ENCODE measurements at places on chromosomes 11 and 22.

DNA sequence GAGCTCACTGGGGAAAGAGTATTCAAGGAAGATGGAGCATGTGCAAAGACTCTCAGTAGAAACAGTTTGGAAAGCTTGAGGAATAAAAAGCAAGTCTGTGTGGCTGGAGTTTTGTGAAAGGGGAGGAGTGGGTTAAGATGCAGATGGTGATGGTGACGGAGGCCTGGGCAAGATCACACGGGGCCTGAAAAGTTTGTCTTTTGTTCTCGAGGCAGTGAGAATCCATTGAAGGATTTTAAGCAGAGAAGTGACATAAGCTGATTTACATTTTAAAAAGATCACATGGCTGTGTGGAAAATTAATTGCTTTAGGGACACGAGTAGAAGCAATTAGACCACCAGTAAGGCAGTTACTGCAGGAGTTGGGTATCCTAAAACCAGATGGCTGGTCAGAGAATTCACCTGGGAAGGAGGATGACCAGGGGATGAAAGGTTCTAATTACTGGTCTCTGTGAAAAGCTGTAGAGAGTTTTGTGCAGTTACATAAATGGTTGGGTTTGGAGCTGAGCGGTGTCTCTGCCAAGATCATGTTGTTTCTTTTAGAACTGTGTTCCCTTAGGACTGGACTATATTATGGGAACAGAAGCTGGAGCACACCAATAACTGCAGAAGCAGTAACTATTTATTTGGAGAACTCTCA, 7.1 kb downstream of the RRP8 start:
- DNase-seq: no peak

DNA sequence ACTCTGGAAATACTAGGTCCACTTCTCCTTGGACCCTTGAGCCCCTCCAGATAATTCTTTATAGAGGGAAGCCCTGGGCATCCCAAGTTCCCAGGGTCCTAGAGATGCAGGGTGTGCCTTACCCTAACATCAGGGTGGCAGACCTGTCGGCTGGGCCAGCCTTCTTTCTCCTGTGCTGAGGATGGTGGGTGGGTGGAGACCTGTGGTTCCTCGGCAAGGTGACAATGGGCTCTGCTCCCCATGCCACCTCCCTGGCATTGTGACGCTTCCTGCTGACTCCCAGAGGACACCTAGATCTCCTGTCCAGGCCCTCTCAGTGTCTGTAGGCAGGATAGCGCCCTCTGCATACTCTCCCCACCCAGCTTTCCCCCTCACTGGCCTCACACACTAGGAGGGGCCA, 3.8 kb upstream of the DERL3 start:
- DNase-seq: no peak

DNA sequence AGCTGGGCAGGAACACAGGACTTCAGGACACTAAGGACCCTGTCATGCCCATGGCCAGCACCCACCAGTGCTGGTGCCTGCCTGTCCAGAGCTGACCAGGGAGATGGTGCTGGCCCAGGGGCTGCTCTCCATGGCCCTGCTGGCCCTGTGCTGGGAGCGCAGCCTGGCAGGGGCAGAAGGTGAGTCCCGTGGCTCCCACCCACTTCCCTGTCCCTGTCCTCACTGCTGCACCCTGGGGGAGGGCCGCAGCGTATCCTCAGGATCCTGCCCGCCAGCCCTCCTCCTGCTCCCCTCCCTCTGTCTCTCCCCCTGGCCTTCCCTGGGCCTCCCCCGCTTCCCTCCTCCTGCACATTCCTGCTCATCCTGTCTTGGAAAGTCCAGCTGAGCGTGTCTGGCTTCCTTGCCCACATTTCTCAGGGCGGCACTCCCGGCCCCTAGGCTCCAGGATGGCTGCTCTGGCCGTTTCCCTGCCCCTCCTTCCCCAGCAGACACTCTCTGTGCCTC, 8.7 kb downstream of the CSF2RB start:
- no peak for DNase-seq

GRCh38 chr22:49427341-49427740, 400.3 kb downstream of the BRD1 start:
- no peak for DNase-seq

DNA sequence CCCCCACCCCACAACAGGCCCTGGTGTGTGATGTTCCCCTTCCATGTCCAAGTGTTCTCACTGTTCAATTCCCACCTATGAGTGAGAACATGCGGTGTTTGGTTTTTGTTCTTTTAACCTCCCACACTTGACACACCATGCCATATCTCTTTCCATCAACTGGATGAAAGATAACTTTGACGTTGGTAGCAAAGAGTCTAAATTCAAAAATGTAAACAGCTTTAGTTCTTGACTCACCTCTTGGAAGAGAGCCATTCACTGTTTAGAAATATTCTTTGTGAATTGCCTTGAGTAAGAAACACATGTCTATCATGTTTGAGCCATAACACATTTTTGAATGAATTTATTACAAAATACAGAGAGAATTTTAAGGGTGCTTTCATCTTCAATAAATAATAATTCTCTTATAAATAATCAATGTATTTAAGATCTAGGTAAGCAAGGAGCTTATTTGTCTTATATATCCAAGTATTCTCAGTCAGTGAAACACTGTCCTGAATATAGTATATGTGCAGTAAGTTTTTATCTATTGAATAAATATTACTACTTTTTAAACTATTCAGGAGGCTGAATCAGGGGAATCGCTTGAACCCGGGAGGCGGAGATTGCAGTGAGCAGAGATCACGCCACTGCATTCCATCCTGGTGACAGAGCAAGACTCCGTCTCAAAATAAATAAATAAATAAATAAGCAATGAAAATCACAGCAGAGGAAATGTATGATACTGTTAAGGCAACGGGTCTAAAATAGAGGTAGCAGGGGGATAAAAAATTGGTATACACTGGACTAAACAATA, 6.7 kb downstream of the CARD18 start:
- no peak for DNase-seq

- no peak for DNase-seq
These were observed 69.7 kb upstream of the MYOD1 start for GRCh38 chr11:17649696-17650095.

DNA sequence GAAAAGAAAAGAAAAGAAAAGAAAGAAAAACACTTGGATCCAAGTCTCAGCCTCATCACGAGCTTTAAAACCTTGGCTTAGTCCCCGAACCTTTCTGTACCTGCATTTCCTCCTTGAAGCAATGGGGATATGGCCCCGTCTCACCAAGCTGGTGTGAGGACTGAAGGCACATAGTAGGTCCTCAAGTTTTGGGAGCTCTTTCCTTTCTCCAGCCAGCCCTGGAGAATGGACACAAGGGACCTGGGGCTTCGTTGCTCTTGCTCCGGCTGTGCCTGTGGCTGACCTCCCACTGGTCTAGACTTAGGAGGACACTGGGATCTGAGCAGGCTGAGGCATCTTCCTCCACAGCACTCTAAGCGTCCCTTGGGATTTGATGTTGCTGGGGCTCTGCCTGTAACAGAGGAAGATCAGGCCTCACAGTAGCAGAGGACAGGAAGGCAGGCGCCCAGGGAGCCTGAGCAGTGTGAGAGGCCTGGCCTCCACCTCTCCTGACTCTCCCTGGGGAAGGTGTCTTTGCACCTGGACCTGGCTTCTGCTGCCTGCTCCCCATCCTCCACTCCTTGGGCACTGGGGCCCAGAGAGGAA, 32.8 kb downstream of the KCNC1 start:
- DNase-seq: no peak

DNA sequence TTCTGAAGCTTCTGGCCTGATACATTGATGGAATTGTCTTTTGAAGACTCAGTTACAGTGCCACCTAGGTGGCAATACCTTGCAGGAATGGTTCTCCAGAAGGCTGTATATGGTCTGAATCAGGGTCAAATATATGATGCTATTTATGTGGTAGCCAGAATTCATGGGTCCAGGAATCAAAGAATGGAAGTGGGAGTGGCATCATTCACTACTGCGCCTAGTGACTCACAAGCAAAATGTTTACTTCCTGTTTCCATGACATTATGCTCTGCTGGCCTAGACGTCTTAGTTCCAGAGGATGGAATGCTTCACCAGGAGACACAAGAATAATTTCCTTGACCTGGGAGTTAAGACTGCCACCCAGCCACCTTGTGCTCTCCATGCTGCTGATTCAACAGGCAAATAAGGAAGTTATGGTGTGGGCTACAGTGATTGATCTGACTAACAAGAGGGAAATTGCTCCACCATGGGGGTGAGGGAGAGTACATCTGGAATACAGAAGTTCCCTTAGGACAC, 491.8 kb downstream of the ETS1 start:
- no peak for DNase-seq

DNA sequence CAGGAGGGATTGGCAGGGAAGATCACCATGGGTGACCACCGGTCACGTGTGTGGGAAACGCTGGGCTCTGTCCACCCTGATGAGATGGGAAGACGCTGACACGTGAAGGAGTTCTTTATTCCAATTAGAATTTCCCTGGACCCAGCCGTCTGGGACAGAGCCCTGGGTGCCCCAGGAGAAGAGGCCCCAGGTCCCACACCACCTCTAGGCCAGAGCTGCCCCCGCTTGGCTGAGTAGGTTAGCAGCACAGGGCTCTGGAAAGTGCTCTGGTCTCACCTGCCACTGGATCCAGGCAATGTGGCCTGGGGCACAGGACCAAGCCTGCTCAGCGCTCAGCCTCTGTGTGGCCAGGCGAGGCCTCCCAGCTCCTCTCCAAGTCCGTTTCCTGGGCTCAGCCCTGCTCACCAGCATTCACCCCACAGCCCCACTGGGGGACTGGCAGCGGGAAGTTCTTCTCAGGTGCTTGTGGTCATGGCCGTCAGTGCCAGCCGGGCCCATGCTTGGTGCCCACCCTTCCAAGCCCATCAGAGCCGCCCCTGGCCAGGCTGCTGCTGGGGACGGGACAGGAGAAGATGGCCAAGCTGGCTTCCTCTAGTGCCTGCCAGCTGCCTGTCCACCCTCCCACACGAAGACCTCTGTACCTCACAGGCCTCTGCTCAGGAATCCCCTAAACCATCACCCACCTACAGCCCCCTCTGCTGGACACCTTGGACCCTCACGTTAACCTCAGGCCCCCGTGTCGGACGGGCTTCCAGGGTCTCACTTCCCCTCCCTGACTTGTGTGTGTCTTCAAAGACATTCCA, 62.5 kb upstream of the FGF3 start:
- DNase-seq: no peak

DNA sequence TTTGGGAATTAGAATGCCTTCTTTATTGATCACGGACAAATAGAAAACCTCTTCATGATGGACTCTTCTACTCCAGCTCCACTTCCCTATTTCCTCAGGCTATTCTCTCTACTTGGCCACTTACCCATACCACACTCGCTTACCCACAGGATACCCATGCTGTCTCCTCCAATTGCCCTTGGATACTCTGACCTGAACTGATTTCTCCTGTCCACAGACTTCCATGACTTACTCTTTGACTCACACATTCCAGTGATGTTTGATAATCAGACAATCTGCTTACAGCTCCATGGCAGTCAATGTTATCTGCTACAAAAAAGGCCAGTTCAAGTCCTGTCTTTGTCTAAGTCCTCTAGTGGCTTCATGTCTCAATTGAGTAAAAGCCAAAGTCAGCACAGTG, 292.0 kb upstream of the CTSC start:
- DNase-seq: no peak

DNA sequence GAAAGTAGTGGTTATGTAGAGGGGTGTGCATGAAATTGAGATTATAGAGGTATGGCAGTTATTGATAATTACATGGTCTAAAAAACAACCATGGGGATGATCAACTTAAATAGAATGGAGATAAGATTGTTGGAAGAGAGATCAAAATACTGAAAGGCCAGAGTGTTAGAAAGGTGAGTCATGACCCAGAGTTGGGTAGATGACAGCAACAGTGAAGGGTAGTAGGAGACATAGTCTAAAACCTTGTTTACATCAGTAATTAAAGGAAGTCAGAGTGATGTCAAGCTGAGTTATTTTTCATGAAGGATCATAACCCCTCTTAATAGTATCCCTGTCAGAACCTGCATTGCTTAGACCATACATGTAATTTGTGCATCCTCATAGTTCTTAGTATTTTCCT, 110.9 kb downstream of the ELP4 start:
- DNase-seq: no peak

DNA sequence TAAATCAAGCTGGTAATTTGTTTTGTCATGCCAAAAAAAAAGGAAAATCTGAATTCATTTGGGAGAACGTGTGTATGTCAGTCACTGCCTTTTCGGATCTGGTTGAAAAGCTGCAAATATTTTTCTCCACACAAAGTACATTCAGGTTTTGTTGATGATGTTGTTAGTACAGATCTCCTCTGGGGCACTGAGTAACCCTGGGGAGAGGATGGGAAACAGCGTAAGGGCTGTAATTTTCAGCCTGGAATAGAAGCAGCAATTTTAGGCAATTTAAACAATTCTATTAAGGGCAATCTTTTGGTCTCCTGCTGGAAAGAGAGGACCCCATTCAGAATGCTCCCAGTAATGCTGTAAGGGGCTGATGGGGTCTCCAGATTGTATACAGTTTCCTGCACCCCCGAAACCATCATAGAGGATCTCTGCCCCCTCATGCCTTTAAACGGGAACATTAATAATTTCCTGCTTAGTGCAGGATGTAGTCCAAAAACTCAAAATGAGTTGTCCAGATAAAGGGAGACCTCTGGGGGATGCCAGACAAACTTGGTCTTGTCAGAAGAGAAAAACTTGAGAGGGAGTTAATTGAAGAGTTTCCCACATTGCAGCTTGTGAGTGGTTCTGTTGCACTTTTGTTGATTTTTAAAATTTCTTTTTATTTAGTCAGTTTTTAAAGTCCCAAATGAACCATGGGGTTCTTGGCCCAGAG, 132.3 kb downstream of the COMMD9 start:
- no peak for DNase-seq

DNA sequence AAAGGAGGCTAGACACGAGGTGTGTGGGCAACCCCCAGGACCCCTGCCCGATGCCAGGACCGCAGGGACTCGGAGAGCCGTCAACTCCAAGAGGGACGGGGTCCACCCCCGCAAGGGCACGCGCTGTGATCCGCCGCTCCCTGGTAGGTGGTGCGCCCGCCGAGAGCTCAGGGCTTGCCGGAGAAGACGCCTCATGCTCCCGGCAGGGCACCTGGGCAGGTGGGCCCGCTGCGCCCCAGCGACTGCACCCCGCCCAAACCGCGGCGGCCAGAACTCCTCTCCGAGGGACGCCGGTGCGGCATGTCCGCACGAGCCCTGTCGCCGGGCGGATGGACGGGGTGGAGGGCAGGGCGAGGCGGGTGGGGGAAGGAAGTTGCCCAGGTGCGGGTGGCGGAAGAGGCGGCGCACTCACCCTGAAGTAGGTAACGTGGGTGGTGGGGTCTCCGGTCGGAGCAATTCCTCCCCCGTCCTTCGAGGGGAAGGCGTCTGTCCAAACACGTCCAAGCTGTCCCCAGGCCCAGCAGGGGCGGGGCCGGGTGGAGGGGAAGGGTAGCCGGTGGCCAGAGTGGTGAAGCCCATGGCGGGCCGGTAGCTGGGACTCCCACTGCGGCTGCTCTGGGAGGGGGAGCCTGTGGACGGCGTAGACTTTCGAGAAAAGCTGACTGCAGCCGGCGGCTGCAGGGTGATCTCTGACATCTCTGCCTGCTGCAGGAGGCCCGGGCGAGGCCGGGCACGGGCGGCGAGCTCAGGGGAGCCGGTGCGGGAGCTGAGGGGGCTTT, 37.2 kb downstream of the IGSF9B start:
- DNase-seq: no peak

DNA sequence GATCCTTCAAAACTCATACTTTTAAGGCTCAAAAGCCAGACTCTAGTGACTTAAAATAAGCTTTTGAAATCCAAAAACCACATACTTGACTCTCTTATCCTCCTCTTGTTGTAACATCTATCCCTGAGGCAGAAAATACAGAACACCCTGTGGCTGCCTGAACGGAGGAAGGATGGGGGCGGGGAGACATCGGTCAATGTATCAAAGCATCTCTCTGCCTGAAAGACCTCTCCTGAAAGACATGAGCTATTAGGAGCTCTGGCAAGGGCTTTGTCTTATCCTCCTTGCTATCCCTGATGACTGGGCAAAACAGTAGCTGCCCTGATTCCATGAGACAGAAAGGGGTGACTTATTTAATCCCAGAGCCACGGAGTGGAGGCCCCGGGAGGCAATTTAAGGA, 122.4 kb downstream of the MN1 start:
- DNase-seq: no peak

All from activated CD4-positive, alpha-beta T cell treated with anti-CD3 and anti-CD28 coated beads, Interleukin-2, amount 50 U/mL, for 1 hour (primary cell).